Fibroblast of lung (primary cell): ENCODE measurements at places on chromosomes 16 and 17. TPM values are rescaled to one million over a fixed set of nuclear protein-coding genes. Genes with fewer than 3 reads are reported as not detected.

DNA sequence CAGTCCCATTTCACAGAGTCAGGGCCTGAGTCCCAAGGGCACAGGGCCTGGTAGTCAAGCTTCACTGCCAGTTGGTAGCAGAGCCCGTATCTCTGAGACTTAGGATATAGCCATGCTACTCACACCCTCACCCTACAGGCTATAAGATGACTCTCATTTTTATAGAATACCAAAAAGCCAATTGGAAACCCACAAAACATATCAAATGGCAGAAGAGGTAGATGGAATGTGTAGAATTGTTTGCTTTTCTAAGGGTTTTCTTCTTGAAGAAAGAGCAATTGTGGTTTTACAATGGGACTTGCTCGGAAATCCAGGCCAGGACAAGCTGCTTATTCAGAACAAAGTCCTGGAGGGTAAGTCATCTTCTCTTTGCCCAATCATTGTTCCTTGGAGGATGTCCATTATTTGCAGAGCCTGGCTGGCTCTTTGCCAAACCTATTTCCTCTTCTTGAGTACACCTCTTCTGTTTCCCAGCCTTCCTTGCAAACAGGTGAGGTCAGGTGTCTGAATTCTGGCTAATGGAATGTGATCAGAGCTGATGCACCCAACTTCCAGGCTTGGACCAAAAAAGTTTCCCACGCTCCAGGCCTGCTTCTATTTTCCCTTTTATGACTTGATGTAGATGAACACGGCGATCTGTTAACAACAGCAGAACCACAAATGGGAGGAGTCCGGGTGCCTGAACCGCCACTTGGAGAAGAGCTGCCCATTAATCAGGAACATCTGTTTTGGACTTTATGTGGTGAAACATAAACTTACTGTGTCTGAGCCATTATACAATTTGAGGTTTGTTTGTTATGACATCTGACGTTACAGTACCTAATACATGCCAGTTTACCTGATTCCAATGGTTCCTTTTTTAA, 16.9 kb upstream of the CCL22 start:
- H3K36me3 ChIP-seq = no peaks in the 10 kb centered on the region
- DNase-seq = peak; percentile 76
- no peak overlapping the region for H3K4me3 ChIP-seq
- no peak overlapping the region for H3K27ac ChIP-seq

GRCh38 chr17:13557077-13557476, 44.7 kb downstream of the HS3ST3A1 start:
- peak; percentile 93 for DNase-seq
- no peak overlapping the region for H3K4me3 ChIP-seq
- H3K27ac ChIP-seq = no peak overlapping the region
- no peaks in the 10 kb centered on the region for H3K36me3 ChIP-seq

The PRAC1 gene
- polyA plus RNA-seq = not detected in 2 replicates

The TRPV3 gene
- 0.20 and 0.50 TPM in 2 replicates for polyA plus RNA-seq

DNA sequence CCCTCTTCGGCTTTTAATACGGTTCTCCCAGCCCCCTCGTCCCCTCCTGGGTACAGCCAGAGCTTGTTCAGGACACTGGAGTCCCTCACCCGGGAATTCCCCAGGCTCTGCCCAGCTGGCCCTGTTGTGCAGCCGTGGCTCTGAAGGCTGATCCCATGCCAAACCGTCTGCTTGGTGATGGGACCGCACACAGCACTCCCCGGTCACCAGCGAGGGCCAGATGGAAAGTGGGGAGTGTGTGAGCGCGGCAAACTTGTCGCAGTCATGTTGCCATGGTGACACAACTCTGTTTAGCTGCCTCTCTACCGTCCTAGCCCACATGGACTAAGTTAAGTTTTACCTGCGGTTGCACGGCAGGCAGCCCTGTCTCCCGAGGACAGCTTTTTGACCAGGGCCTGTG, 107.9 kb downstream of the RAP1GAP2 start:
- H3K36me3 ChIP-seq = no peaks in the 10 kb centered on the region
- no peak for DNase-seq
- no peaks in the 10 kb centered on the region for H3K4me1 ChIP-seq
- H3K27me3 ChIP-seq = no peaks in the 10 kb centered on the region
- H3K27ac ChIP-seq = no peak overlapping the region

DNA sequence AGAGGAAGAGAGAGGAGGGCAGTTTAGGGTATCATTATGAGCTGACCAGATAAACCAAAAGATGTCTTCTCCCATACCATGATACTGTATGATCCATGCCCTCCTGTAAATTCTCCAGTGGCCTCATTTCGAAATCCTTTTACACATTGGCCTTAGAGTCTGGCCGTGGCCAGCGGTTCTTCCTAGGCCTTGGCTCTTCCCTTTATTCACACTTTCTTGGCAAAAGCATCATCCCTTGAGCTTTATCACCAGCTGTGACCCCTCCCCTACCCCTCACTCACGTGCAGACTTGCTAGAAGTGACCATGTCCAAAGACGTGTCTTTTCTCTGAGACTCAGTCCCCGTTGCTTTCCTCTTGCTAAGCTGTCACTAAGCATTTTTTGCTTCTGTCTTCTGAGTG, 22.8 kb downstream of the KATNIP start:
- no peak overlapping the region for H3K27ac ChIP-seq
- H3K4me1 ChIP-seq = no peaks in the 10 kb centered on the region
- H3K27me3 ChIP-seq = no peaks in the 10 kb centered on the region

GRCh38 chr17:47257651-47258339, 4.2 kb downstream of the ITGB3 start:
- no peak overlapping the region for H3K4me3 ChIP-seq
- H3K36me3 ChIP-seq = no peaks in the 10 kb centered on the region
- peak; percentile 66 for DNase-seq
- no peaks in the 10 kb centered on the region for H3K27me3 ChIP-seq
- H3K27ac ChIP-seq = no peak overlapping the region
